ENCODE measurements at places on chromosomes 1 and 21.

GRCh38 chr1:44019466-44019948 is 11.8 kb downstream of the SLC6A9 start:
- DNase-seq: no peak

DNA sequence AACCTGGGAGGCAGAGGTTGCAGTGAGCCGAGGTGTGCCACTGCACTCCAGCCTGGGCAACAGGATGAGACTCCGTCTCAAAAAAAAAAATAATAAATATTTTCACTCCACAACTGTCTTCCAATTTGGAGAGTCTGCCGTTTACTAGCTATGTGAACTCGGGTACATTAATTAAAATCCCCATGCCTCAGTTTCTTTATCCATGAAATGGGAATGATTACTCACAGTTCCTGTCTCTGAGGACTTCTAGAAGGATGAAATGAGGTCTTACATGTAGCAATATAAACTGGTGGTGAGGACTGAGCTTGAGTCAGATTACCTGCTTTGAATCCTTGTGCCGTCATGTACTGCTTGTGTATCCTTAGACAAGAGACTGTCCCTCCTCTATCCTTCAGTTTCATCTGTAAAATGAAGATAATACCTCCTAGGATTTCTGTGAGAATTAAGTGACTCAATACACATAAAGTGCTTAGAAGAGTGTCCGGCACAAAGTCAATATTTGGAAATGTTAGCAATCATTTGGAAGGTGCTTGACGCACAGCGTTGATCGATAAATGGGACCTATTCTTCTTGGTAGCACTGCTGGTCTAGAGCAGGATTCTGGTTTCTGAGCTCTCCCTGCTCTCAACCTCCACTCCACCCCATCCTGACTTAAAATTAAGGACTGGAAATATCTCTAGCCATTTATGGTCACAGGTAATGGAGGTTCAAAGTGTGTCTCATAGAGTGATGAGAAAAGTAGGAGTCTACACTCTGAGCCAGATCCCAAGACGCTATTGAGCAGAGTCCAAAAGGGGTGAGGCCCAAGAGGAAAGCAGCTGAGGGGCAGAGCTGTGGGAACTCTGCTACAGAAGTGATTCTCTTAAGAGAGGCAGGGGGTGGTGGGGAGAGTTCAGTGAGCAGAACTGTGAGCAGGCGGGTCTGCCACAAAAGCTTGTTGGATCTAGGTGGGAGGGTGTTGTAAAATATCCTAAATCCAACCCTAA is 11.6 kb upstream of the DDI2 start:
- DNase-seq: no peak

DNA sequence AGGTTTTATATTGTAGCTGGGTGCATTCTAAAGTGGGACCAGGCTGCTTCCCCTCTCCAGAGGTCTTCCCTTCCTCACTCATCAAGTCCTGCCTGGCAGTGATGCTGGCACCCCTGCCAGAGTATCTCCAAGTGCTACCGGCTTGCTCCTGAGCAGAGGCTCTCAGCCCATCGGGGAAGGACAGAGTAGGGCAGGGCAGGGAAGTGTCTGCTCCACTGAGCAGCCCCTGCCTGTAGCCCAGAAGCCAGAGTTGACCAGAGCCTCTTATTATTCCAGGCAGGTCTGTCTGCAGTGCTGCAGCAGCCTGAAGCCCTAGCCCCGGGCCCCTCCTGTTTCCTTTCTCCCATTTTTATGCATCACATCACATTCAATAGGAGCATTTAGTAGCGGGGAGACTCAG is 51.1 kb downstream of the ATP2B4 start:
- DNase-seq: no peak

DNA sequence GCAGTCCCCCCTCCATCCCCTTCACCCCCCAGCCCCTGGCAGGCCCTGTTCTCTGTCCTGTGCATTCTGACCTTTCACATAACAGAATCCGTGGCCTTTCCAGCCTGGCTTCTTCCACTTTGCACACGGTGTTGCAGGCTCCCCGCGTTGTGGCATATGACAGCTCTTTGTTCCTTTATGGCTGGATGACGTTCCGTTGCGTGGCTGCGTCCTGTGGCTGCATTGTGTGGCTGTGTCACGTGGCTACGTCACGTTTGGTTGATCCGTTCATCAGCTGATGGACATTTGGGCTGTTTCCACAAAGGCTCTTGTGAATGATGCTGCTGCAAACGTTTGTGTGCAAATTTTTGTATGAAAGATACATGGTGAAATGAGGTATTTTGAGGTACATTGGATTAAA is 53.3 kb downstream of the PDE9A start:
- DNase-seq: no peak

- no peak for DNase-seq
These were observed 257.3 kb downstream of the KCNJ6 start for GRCh38 chr21:37658817-37659458.

DNA sequence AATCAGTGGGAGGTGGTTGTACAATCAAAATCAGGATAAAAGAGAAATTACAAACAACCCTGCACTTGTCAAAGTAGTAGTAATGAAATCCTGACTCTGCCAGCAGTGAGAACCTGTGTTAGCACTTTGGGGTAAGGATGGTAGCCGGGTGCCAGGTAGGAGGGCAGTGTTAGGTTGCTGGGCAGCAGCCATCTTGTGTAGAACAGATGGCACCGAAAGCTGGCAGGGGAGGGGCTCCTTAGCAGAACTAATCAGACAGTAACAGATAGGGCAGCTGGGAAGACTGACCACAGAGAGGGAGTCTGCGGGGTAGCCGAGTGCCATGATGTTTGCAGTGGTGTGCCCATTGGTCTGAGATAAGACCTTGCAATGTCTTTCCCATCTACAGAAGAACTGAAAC is 137.3 kb downstream of the SDCCAG8 start:
- peak; percentile 45 for DNase-seq

DNA sequence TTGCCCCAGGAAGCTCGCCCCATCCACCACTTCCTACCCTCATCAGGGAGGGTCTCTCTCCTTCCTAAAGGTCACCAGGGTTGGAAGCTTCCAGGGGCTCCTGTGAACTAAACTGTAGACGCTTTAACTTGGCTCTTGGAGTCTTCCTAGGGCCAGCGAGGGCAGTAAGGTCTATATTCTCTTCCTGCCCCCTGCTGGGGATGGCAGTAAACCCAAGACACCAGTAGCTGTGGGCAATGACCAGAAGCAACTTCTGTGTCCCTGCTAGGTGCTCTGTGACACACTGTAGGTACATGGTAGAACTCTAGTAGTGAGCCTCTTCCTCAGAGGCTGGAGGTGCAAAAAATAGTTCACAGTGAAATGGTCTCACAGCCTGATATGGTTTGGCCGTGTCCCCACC is 30.0 kb downstream of the KCND3 start:
- no peak for DNase-seq

Measured in CMK (cell line).